Stimulated activated CD4-positive, alpha-beta T cell treated with anti-CD3 and anti-CD28 coated beads, Interleukin-1b, Interleukin-23, amount 100 ng/mL, for 1 hour (primary cell): ENCODE measurements at places on chromosomes 3 and 15.

- DNase-seq: no peak
These were observed 35.9 kb upstream of the DNAJC13 start for GRCh38 chr3:132381348-132381944.

- DNase-seq: no peak
These were observed 6.7 kb downstream of the ITIH1 start for GRCh38 chr3:52784021-52784621.

GRCh38 chr3:52218937-52219650 is 6.4 kb downstream of the TLR9 start:
- no peak for DNase-seq

DNA sequence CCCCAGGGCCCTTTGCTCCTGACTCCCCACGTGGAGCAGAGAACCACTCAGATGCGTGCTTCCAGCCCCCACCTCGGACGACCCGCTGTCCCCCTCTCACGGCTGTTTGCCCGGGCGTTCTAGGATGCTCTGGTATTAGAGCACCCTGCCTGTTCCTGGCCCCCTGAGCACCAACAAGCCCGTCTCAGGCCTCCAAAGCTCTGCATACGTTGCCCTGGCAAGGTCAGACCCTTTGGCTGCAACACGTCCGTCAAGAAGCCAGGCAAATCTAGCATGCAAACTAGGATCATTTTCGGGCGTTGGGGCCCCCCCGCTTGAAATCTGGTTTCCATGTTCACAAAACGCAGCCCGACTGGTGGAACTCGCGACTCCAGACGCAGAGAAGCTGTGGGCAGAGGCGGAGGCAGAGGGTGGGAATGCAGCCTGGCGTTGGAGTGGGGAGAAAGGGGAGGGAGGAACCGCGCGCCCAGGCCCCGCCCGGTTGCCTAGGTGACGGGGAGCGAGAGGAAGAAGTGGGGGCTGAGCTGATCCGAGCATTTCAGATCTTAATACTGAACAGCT is 86.2 kb upstream of the PIAS1 start:
- DNase-seq: no peak

- no peak for DNase-seq
These were observed 178.8 kb downstream of the TNIK start for GRCh38 chr3:171281256-171281992.

- DNase-seq: no peak
These were observed 500.5 kb downstream of the TBL1XR1 start for GRCh38 chr3:176696816-176697215.

DNA sequence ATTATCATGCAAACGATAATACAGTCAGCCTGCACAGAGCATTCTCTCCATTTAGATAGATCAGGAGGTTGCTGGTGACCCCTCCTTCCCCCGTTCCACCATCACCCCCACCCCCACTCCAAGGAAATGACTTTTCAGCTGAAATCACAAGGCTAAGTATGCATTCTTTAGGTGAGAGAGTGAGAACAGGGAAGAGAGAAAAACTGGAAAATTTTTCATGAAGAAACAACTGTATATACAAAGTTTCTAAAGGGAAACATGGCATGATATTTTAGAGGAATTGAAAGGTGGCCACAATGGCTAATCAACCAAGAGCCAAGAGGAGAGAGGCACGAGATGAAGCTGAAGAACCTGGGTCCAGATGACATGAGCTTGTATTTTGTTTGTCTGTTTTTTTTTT is 22.2 kb downstream of the BCL2A1 start:
- no peak for DNase-seq

- DNase-seq: no peak
These were observed 6.0 kb downstream of the PLA2G4F start for GRCh38 chr15:42150219-42150970.

GRCh38 chr3:64164349-64164748 is 60.9 kb downstream of the PRICKLE2 start:
- DNase-seq: no peak

DNA sequence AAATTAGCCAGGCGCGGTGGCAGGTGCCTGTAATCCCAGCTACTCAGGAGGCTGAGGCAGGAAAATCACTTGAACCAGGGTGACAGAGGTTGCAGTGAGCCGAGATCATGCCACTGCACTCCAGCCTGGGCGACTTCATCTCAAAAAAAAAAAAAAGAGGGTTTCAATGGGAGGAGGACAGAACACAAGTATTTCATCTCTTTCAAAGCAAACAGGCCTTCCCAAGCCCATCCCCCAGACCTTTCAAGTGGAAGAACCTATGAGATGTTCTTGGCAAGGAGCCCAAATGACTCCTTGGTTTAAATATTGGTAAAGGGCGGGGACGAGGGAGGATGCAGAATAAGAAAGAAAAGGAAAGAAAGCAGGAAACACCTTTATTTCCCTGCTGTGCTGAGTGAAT is 62.2 kb upstream of the MCF2L2 start:
- no peak for DNase-seq

DNA sequence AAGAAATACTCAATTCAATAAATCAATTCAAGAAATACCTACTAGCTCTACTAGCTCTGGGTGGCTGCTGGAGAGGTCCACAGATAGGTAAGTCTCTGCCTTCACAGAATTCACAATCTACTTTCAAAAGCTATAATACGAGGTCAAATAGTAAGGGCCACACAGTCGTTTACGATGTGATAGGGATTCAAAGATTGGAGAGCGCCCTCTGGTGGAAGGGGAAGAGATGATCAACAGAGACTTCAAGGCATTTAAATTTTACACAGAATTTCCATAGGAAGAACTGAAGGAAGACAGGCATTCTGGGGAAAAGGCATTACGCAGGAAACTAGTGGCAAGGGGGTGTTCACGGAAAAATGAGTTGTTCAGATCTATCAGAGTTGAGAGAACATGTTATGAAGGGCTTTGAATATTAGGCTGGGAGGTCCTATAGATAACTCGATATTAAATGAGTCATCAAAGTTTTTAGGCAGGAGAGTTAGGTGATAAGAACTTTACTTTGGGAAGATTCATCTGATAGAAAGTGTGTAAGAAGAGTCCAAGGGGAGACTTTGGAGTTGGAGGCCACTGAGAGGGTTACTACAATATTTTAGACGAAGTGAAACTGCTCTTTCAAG is 128.8 kb downstream of the FRMD5 start:
- DNase-seq: peak; percentile 5

DNA sequence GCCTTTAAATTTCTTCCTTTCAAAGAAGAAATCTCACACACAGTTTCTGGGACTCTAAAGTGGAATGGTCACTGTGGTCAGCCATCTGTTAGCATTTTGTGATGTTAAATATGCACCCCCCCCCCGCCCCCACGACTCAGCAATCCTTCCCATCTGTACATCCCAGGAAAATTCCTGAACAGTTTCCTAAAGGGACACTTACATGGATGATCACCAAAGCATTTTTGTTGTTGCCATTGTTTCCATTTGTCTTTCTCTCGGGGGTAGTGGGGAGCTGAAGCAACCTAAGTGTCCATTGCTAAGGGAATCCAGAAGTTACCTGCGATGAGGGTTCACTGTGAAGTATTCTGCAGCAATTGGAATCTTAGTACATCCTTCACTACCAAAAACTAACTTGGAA is 71.4 kb downstream of the TAFA4 start:
- no peak for DNase-seq

DNA sequence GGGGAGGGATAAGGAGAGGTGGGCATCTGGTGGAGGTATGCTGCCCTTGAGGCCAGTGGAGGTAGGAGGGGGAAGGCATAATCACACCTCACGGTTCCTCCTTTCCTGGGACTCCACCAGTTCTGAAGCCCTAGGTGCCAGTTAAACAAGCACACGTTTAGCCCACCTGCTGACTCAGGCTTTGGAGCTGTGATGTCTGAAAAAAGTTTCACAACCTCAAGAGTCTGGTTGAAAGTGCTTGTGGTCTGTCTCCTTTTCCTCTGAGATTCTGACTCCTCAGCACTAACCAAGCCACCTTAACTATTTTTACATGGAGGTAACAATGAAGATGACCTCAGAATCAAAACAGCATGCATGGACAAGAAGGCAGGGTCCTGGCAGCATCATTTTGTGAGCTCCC is 23.0 kb downstream of the HPS3 start:
- no peak for DNase-seq

- DNase-seq: no peak
These were observed 11.8 kb upstream of the MYO1E start for GRCh38 chr15:59384507-59384906.

DNA sequence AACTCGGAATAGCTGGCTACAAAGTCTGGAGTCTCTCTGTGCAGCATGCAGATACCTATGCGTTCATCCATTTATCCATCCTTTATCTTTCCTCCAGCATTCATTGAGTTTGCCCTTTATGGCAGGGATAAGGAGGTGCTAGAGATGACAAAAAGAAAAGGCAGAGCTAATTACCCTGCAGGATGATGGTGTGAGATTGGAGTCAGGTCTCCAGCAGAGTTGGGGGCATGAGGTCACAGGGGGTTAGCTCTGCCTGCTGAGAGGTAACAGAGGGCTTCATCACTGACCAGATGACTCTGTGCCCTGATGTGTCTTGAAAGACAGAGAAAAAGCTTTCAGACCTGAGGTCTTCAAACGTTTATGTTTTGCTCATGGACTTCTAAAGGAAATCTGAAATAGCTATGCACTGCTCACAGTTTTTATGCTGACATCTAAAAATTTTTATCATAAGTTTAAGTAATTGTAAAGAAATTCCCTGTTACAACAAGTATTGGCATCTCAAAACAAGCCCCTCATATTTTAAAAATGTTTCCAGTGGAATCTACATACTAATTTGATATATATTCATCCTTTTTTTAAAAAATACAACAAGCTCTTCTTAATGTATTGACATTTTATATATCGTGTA is 132.3 kb upstream of the ANKRD28 start:
- no peak for DNase-seq

DNA sequence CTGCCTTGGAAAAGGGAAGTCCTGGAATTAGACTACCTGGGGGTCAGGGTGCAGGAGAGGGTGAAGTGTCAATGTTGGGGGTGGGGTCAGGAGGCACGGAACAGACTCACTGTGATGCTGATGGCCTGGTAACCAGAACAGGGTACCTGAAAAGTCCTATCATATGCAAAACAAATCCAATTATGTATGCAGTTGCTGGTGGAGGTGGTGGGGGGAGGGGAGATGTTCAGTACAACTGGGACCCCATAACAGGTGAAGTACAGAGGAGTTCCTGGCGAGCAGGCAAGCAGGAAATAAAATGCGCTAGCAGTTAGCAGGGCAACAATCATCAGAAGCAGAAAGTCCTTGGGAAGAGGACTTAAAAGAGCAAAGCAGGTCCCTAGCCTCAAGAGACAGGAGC is 4.2 kb upstream of the KATNBL1 start:
- DNase-seq: no peak

GRCh38 chr15:60557191-60557618 is 78.3 kb upstream of the ICE2 start:
- no peak for DNase-seq

DNA sequence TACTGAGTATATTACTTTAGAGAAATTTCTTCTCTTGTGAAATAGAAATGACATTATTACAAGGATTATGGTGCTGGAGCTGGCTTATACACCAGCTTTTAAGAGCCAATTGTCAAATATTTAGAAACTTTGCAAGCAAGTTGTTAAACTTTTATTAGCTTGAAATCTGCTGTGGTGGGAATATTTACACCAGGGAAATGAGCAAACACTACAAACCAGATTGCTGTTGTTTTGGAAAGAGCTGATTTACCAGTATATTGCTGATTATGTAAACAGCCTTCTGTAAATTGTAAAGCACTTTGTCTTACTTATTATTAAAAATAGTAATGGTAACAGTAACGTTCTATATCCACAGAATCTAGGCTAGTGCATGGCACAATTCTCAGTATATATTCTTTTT is 61.5 kb downstream of the MAP3K13 start:
- no peak for DNase-seq

DNA sequence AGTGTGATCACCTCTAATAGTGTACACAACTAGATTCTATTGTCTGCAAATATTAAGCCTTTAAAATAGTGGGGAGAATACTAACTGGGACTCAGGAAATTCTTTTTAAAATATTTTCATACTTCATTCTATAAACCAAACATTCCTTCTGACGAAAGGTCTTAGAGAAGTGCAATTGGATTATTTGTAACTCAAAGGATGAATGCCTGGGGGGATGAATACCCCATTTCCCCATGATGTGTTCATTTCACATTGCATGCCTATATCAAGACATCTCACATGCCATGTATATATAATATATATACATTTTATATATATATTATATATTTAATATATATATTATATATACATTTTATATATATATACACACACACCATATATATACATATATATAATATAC is 189.9 kb downstream of the VGLL3 start:
- DNase-seq: no peak

GRCh38 chr3:109275702-109276293 is 40.5 kb downstream of the DPPA2 start:
- DNase-seq: no peak

DNA sequence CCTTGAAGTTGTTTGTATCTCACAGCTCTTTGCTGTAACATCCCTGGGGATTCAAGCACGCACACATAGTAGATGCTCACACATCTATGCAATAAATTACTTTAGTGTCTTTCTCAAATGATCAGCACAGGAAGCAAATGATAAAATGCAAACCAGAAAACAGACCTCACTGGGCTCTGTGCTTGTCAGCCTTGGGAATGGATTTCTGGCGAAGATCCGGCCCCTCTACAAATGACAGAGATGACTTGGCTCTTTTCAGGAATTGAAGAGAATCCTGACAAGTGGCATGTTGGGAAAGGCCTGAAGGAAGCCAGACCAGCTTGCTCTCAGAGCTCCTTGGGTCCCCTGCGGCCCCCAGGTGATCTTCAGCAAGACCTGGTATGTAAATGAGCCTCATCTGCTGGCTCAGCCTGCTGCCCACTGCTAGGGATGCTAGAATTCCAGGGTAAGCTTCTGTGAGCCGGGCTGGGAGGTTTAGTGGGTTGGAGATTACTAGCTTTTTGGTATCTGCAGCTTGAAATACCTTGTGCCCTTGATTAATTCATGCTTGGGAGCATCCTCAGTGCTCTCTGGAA is 54.1 kb downstream of the LPP start:
- DNase-seq: no peak

GRCh38 chr3:179098388-179099077 is 26.9 kb upstream of the ZMAT3 start:
- DNase-seq: no peak

DNA sequence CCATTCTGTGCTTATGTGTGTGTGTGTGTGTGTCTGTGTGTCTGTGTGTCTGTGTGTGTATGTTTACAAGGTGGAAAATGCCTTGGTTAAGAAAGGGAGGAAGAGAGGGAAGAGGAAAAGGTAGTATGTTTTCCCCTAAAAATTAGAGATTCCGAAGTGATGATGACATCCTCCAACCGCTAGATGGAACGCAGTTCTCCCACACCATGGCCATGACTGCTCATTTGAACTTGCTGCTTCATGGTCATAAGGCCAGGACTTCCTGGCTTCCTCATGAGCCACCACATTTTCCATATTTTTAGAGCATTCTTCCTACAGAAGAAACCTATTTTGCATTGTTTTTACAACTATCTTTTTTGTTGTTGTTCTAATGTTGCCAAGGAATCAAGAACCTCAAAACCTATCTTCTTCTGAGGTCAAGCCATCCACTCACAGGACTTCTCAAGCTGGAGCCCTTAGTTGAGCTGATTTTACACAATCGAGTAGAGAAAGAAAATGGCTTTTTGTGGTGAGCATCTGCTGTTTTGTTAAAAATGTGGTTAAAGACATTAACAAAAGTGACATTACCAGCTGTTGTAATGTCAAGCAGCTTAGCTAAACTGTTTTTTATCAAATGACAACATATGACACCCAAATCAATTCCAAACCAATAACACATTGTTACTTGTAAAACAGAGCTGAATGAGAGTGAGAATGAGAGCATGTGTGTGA is 1091.0 kb downstream of the FHIT start:
- DNase-seq: no peak
